Astrocyte of the cerebellum (primary cell): ENCODE measurements at places on chromosomes 16 and 17.

- DNase-seq, result no peak
These were observed 124.9 kb upstream of the HSBP1 start for GRCh38 chr16:83682868-83683235.

- no peak for DNase-seq
These were observed 1.0 kb upstream of the GLG1 start for GRCh38 chr16:74607962-74608356.

- no peak for DNase-seq
These were observed 105.9 kb downstream of the ZFHX3 start for GRCh38 chr16:72942021-72942420.

DNA sequence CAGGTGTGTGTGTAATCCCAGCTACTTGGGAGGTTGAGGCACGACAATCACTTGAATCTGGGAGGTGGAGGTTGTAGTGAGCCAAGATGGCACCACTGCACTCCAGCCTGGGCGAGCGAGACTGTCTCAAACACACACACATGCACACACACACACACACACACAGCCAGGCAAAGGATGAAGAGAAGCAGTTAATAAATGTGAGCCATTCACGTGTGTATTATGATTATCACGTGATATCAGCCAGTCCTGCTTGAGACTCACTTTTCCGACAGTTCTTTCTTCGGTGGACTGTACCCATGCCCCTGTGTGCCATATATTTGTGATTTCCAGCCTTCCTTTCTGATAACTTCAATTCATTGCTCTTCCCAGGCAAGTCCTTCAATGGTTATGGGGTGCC, 119.3 kb downstream of the PRKCB start:
- no peak for DNase-seq

DNA sequence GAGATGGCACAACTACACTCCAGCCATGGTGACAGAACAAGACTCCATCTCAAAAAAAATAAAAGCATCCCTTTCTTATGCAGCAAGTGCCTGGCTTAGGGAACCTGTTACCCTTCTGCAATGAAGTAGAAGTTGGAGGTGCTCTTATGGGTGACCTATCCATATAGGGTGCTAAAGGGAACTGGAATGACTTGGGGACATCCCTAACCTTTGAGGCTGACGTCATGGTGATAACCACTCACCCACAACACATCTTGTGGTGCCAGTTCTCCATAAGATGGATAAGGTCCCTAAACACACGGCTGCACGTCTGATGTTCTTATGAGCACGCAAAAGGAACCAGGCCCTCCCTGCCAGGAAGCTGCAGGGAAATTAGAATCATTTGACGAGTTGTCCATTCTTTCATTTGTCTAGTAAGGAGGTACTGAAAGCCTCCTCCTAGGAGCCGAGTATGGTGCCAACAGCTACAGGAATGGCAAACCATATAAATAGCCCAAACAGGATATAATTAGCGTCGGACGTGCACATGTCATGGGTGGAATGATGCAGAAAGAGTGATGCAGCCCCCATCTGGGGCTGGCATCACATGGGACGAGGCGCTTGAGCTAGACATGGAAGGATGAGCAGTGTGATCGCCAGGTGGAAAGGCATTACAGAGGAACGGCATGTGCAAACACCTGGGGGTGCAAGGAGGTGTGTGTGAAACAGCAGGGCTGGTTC, 52.5 kb downstream of the ARHGAP27 start:
- DNase-seq, result no peak

- no peak for DNase-seq
These were observed at the start of gene CLDN9 for GRCh38 chr16:3012828-3013420. CLDN9 (plus strand) TSS chr16:3012923; CDS start chr16:3013363, 440 bp downstream.

- DNase-seq, result no peak
These were observed 46.8 kb upstream of the MRTFB start for GRCh38 chr16:14024283-14024682.

DNA sequence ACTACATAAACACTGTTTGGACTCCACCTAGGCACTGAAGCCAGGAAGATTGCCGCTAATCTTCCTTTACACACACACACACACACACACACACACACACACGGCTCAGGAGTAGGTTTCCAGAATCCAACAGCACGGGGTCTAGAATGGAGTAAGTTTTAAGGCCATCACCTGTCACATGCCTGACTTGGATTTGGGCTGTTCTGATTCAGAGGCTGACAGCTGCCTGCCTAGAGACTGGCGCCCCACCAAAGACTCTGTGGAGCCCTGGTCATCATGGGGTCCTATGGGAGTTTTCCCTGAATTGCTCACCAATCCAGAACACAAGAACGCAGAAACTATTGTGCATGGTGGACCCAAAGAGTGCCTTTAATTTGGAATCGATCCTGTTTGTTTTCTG, 10.9 kb downstream of the CDRT4 start:
- DNase-seq, result no peak

- DNase-seq, result no peak
These were observed 315.2 kb downstream of the FOXL1 start for GRCh38 chr16:86893506-86893905.

GRCh38 chr16:85670840-85671239, 17.9 kb downstream of the GINS2 start:
- no peak for DNase-seq

DNA sequence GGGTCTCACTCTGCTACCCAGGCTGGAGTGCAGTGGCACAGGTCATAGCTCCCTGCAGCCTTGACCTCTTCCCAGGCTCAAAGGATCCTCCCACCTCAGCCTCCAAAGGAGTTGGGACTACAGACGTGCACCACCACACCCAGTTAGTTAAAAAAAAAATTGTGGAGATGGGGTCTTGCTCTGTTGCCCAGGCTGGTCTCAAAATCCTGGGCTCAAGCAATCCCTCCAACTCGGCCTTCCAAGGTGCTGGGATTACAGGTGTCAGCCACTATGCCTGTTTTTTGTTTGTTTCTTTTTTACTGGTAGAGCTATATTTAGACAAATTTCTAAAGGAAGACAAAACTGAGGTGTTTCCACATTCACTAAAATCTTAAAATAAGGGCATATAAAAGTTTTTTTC, 1.7 kb downstream of the CMTR2 start:
- DNase-seq, result no peak

DNA sequence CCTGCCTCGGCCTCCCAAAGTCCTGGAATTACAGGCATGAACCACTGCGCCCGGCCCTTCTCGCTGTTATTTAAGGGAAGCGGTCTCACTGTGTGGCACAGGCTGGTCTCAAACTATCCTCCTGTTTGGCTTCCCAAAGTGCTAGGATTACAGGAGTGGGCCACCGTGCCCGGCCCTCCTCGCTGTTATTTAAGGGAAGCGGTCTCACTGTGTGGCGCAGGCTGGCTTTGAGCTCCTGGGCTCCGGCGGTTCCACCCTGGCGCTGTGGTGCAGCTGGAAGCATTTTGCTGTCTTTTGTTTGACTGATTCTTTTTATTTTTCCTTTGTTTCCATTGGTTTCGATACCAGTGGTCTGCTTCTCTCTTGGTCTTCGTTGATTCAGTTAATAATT, 40.7 kb downstream of the FOXK2 start:
- no peak for DNase-seq

DNA sequence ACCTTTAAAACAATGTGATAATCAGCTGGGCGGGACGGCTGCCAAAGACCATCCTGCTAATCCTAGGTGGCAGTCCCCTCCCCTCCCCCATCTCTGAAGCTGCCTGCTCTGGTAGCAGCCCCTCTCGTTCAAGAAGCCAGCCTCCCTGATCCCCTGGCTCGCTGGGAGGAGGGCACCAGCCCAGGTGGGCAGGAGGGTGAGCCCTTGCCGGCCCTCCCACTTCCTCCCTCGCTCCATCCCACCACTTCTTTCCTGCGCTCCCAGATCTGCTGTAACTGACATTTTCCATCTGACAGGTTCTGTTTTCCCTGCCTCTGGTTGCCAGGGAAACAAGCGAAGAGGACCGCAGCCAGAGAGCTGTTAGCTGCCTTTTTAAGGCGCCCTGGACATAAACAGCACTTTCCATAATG, 155.7 kb upstream of the TNRC6C start:
- DNase-seq, result no peak

DNA sequence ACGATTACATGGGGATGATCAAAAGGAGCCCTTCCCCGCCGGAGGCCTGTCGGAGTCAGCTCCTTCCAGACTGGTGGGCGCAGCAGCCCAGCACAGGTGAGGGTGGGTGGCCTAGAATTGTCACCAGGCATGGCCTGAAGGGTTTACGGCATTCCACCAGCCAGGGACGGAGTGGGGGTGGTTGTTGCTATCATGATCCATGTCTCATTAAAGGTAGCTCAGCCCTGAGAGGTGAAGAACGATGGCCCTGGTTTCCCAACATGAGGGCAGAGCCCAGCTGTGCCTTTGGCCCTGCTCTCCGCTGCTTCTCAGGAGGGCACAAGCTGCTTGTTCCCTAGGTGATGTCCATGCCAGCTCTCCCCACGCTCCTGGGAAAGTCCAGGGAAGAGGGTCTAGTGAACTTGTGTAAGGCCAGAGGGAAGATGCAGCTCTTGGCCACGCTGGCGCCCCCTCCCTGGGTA, 14.2 kb downstream of the IRF8 start:
- no peak for DNase-seq

DNA sequence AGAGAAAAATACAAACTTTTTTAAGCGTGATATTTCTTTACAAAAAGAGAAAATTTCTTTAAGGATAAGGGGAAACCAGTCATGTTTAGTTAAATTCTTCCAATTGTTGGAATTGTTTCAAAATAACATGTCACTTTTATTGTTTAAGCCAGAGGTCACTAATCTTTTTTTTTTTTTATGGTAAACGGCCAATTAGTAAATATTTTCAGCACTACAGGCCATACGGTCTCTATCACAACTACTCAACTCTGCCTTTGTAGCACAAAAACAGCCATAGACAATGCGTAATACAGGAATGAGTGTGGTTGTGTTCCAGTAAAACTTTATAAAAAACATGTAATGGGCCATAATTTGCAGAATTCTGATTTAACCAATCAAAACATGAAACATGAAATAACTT, 401.4 kb downstream of the GRIN2A start:
- no peak for DNase-seq

DNA sequence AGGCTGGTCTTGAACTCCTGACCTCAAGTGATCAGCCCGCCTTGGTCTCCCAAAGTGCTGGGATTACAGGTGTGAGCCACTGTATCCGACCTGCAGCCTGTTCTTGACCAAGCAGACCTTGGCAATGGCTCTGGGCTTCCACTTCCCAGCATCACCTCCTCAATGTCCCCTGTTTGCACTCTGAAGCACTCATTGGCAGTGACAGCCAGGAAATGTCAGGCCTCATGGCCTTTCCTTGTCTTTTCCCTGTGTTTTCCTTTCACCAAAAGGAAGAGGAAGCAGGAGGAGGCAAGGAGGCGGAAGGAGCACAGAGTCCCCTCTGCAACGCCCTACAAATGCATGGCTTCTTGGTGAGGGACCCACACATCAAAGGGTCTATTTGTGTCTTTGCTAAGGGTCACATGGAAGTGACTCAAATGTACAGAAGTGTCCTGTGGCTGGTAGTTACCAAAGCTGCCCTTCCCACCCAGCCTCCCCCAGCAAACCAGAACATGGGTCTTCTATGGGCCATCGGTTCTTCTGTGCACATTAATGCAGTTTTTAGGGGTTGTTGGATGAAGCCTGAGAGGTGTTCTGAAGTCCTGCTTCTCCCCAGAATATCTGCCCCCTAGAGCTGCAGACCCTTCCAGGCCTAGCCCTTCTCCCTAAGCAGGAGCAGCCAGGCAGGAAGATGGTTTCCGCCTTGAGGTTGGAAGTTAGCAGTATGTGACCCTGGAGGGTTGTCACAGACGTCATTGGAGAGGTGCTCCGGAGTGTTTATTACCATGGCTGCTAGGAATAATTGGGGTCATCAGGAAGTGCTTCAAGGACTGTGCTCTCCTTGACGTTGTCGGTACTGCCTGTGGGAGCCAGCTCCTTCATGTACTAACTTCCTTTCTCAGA, 60.8 kb downstream of the WIPI1 start:
- no peak for DNase-seq

GRCh38 chr17:35218915-35219314, 24.0 kb upstream of the SLFN5 start:
- DNase-seq, result no peak

DNA sequence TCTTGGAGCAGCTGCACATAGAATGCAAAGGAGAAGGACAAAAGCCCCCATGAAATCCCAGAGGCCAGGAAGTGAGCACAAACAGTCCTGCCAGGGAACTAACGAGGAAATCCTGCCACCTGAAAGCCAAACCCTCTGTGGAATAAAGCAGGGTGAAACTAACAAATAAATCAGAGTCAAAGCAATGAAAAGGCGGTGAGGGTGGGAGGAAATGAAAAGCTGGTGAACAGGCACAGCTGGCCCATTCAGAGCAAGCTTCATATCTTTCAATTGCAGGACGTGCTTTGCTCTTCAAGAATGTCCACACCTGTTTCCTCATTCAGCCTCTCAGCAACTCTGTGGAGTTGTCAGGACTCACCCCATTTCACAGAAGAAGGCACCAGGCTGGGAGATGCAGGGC, 108.1 kb downstream of the ABCC12 start:
- DNase-seq, result no peak

DNA sequence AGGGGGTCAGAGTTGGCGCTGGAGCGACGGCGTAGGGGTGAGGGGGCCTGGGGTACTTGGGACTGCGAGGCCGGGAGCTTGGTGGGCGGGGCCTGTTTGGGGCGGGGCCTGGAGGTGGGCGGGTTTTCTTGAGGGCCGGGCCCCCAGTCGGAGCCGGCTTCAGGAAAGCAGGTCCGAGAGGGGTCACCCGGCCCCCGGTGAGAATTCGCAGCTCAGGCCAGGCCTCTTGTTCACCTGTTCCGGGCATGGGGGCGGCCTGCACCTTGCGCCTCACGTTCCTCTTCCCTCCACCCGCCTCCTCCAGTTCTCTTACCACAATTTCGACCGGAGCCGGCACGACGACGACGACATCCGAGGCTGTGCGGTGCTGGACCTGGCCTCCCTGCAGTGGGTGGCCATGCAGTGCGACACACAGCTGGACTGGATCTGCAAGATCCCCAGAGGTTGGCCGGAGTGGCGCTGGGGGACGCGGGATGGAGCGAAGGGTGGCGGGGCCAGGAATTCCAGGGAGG, 52.5 kb downstream of the MRC2 start:
- no peak for DNase-seq

DNA sequence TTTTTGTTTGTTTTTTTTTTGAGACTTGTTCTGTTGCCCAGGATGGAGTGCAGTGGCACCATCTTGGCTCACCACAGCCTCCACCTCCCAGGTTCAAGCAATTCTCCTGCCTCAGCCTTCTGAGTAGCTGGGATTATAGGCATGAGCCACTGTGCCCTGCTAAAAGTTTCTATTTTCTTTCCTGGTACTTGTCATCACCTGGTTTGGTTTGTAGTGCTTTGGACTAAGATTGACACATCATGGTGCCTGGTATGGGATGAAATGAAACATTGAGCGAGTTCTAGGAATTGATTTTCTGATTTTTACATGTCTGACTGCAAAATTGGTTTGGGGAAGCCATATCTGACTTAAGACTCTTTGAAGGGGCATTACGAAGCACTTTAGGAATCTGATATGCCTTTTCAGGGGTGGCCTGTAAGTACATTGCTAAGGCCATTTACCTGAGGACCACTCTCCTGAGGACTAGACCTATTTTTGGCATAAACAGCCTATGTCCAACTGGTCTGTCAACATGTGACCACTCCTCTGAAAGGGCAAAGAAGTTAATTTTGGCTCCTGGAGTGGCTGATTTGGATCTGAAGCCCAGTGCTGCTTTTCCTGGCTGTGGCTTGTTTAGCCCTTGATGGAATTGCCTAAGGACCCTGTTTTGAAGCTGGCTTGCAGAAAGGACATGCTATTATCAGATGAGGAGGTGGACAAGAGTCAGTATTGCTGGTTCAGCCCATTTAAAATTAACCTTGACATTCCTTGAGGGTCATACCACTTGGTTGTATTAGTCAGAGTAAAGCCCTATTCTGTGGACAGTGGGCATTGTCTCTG, 18.4 kb upstream of the TBKBP1 start:
- DNase-seq, result no peak
